ENCODE measurements at places on chromosomes 1 and 21.
A peak's percentile ranks its signal among the peaks of the same experiment; 100 is the strongest.

GRCh38 chr1:181482521-181483284 lies 614 bp upstream of the CACNA1E start:
- DNase-seq: peak; percentile 66

DNA sequence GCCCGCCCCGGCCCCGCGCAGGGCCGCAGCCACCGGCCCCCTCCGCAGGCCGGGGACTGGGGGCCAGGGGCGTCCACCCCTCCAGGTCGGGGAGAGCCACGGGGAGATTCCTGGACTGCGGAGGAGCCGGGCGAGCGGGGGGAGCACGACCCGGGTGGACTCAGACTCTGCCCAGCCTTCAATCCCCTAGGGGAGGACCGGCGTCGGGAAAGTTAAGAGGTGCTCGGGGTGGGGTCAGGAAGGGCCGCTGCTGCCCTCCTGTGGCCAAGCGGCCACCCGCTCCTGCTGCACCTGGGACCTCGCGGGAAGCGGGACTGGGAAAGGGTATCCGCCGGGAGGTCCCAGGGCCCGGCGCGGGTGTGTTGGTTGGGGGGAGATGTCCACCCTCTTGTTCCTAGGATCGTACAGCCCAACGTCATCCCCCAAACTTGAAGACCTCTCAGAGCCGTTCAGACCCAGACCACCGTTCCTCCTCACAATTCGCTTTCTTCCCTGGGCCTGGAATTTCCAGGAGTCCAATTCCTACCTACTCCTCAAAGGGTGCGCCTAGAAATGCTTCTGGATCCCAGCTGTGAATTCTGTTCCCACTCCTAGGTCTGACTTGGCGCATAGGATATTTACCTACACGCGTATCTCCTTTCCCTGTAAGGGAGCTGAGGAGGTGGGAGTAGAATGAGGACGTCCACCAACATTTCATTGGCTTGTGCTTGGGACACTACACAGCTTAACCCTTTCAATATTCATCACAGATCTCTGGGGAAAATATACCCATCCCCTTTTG lies 484 bp upstream of the RHOC start:
- DNase-seq: peak; percentile 74

DNA sequence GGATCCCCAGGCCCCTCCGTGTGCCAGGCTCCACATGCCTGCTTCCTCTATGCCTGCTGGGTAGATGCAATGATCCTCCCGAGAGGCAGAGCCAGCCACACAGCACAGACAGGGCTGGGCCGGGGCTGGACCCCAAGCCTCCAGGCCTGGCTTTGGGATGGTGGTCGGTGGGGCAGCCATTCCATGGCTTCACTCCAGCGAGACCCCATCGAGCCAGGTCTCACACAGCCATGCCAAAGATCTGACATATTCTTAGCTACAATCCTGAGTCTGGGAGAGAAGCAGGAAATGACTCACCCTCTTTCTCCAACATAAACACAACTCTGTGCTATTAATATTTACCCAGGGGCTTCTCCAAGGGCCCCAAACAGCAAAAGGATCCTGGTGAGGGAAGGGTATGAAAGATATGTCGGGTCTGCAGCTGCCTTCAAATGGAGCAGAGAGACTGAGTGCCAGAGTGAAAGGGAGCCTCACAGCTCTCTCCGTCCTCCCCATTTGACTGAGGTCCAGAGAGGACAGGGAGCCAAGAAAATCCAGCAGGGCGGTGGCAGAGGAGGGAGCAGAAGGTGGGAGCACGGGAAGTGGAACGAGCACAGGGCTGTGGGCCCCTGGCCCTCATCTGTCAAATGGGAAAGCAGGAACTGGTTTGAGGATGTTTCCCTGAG lies 639.5 kb downstream of the MATN1 start:
- DNase-seq: no peak

DNA sequence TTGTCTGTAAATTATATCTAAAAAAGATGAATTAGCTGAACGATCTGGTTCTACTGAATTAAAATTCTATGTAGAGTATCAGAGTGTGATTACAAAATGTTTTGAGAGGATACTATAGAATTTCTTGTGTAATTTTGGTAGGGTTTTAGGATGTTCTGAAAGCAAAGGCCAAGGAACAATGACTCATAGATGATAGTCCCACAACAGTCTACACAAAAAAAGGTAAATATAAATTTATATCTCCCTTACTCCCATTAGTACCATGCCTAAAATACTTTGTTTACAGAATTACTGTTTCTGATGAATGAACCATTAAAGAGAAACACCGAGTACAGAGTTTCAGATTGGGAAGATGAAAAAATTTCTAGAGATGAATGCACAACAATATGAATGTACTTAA lies 9.5 kb downstream of the EDEM3 start:
- DNase-seq: no peak

DNA sequence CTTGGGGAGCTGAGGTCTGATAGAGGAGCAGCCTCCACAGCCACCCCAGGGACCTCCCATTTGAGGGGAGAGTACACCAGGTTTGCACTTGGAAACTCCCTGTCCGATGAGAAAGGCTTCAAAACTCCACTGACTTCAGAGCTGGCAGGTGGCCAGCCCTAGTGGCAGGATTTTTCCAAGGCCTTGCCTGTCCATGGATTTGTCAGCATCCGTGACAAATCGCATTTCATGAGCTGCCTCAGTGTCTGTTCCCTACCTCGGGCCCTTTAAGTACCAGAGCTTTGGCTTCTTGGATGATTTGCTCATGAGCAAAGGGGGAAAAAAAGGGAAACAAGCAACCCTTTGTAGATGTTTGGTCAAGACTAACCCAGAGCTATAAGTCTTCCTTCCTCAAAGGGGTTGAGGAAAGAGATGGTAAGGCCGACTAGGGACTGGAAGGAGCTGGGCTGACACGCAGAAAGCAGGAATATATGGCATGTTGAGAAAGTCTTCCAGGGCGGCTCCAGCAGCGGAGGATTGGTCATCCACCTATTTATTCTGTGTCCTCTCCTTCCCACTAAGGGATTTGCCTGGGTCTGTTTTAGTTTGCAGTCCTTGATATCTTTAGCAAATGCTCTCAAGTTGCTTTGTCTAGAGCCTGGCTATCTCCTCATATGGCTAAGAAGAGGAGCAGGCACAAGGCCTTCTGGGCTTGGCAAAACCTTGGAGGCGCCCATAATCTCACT lies 2.7 kb upstream of the HSPG2 start:
- DNase-seq: no peak

GRCh38 chr21:15966231-15966630 lies 236.4 kb downstream of the USP25 start:
- no peak for DNase-seq

- DNase-seq: no peak
These were observed 6.9 kb upstream of the KNCN start for GRCh38 chr1:46558141-46558963.

All from activated naive CD4-positive, alpha-beta T cell treated with anti-CD3 and anti-CD28 coated beads, Interleukin-2, amount 50 U/mL, for 72 hours (primary cell).